ENCODE measurements at places on chromosomes 11 and 22. TPM values are rescaled to one million over a fixed set of nuclear protein-coding genes. Genes with fewer than 3 reads are reported as not detected.

Gene HBE1
- 1.5 TPM for total RNA-seq

Gene LSP1
- total RNA-seq: 29.1 TPM

Gene MAPK8IP2
- total RNA-seq: 22.7 TPM

Gene GLB1L3
- 0.71 TPM for total RNA-seq

Gene PKDREJ
- total RNA-seq: 0.05 TPM

Gene KRTAP5-1
- total RNA-seq: not detected

Gene OR8K1
- total RNA-seq: not detected

Gene PGA3
- total RNA-seq: not detected

Gene EPS8L2
- total RNA-seq: 14.1 TPM

Gene SCGB1D2
- total RNA-seq: not detected

Gene EIF3L
- 485 TPM for total RNA-seq

Gene SCUBE2
- total RNA-seq: 13.2 TPM

Gene OR51B6
- not detected for total RNA-seq

Gene UPK3A
- 0.49 TPM for total RNA-seq

Gene SLC7A4
- 0.27 TPM for total RNA-seq

Gene OR52N4
- total RNA-seq: not detected

Gene OR52I2
- total RNA-seq: not detected

Gene SHISAL1
- total RNA-seq: 6.3 TPM

Gene PRSS23
- 51.3 TPM for total RNA-seq

Gene HBB
- total RNA-seq: 165 TPM

Gene OR52H1
- total RNA-seq: 0.66 TPM

Gene KMT5B
- 120 TPM for total RNA-seq

Gene SLC5A1
- 0.82 TPM for total RNA-seq

Gene ADM2
- 1.5 TPM for total RNA-seq

Measured in camera-type eye (tissue), 1 donor.